GM23248 (cell line): ENCODE measurements at places on chromosomes 1 and 21. TPM values are rescaled to one million over a fixed set of nuclear protein-coding genes. Genes with fewer than 3 reads are reported as not detected.

Gene NKAIN1
- not detected in 2 replicates for polyA plus RNA-seq

Gene VWA5B1
- not detected in 2 replicates for polyA plus RNA-seq

GRCh38 chr1:71270394-71270915 is 189.6 kb upstream of the ZRANB2 start:
- no peak overlapping the region for H3K27ac ChIP-seq
- H3K36me3 ChIP-seq: no peaks in the 10 kb centered on the region
- H3K4me3 ChIP-seq: no peak overlapping the region
- DNase-seq: no peak

Gene UBL4B
- polyA plus RNA-seq: not detected in 2 replicates

DNA sequence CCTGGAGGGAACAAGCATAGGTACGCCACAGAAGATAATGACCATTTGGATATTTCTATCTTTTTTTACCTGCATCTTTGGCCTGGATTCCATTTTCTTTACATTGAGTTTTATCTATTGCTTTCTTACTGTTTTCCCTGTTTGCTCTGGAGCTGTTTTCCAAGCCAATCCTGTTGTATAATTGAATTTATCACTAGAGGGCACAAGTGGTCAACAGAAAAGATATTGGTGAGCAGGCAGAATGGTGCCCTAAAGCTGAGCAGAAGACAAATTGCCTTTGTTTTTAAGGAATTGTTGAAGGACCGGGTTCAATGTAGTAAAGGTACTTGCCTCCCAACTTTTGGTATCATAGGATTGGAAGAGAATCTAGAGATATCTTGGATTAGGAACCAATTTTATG is 152.8 kb downstream of the PPP1R12B start:
- peak; percentile 41 for DNase-seq
- no peaks in the 10 kb centered on the region for H3K27me3 ChIP-seq
- H3K4me1 ChIP-seq: peaks cover 21% of the 10 kb centered on the region
- no peaks in the 10 kb centered on the region for H3K36me3 ChIP-seq
- H3K4me3 ChIP-seq: no peak overlapping the region
- H3K27ac ChIP-seq: no peak overlapping the region

GRCh38 chr1:164777518-164777917 is 218.5 kb downstream of the PBX1 start:
- no peak for DNase-seq
- no peak overlapping the region for H3K4me3 ChIP-seq
- H3K4me1 ChIP-seq: peaks cover 48% of the 10 kb centered on the region

DNA sequence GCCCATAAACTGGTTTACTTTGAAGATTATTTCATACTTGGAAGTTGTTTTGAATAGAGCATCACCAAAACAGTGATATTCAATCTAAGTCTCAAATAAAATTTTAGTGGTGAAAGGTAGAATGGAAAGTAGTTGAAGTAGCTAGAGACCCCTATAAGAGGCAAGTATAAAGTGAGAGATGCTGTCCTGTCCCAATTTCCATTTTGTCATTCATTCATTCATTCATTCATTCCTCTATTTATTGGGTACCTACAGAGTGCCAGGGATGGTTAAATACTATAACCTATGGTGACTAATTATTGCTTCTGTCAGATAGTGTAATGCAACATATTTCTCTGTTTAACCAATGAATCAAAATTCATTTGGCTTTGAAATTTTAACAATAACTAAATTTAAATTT is 32.7 kb downstream of the RRAGC start:
- H3K36me3 ChIP-seq: no peaks in the 10 kb centered on the region
- no peak overlapping the region for H3K27ac ChIP-seq
- H3K4me3 ChIP-seq: no peak overlapping the region
- H3K4me1 ChIP-seq: no peaks in the 10 kb centered on the region

Gene HSD3B1
- not detected in 2 replicates for polyA plus RNA-seq

DNA sequence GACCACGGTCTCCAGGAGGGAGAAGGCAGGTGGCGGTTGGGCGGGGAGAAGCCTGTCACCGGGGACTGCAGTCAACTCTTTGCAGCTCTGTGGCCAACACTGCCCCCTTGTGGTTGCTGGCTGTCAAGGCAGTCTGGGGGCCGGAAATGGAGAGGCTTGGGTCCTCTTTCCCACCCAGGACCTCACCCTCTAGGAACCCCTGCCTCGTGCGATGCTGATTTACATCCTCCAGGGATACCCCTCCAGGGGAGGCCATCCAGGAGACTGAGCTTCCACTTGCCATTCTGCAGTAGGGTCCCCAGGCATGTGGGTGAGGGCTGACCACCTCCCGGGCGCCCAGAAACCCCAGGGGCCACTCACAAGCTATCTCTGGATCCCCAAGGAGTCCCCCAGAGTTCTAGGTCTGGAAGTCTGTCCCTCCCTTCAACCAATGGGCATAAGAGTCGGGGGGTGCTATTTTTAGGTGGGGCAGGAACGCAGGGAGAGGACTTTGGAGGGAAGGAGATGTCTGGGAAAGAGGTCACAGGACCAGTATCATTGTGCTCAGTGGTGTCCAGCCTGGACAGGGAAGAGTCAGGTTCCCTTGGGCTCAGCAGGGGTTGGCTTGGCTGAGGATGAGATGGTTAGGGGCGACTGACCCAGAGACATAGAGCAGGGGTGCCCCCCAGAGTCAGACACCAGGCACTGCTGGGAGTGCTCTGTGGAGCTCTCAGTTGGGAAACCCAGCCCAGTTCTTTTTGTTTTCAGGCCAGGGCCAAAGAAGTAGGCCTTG is 7.1 kb upstream of the GPR61 start:
- H3K27me3 ChIP-seq: no peaks in the 10 kb centered on the region
- peak; percentile 89 for DNase-seq
- peaks cover 4% of the 10 kb centered on the region for H3K4me1 ChIP-seq

Gene TRIM63
- not detected in 2 replicates for polyA plus RNA-seq

GRCh38 chr21:35178827-35179226 is 129.7 kb upstream of the RUNX1 start:
- H3K27ac ChIP-seq: no peak overlapping the region
- no peaks in the 10 kb centered on the region for H3K27me3 ChIP-seq
